Activated gamma-delta T cell (primary cell): ENCODE measurements at places on chromosomes 7 and 10.

DNA sequence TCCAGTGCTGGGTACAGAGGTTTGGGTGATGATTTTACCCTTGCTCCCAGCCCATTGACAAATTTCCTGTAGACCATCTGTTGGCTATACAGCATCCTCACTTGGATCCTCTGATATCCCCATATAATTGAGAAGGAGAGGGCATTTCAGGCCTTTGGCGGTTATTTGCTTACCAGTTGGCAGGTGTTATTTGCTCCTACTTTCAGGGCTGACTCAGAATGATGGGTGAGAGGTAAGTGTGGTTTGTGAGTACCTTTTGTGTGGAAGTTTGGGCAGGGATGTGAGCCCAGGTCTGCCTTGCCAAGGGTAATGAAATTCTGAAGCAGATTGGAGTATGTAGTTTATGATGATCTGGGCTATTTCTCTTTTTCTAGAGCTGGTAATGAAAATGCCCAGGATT is 93.6 kb downstream of the LRMDA start:
- DNase-seq, result no peak

DNA sequence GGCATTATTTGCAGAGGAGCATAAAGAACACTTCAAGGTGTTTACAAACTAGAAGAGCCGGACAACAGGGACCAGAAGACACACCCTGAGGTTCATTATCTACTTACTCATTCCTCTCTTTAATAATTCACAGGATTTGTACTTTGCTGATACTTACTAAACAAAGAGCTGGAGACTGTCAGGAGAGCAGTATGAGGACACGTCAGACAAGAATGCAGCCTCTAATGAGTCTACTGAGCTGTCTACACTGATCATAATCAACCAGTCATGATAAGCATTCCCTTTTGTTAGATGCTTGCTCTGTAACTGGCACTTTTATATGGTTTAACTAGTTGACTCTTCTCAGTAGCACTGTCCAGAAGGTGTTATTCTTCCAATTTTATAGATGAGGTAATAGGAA is 243.3 kb upstream of the CDC14C start:
- DNase-seq, result no peak

DNA sequence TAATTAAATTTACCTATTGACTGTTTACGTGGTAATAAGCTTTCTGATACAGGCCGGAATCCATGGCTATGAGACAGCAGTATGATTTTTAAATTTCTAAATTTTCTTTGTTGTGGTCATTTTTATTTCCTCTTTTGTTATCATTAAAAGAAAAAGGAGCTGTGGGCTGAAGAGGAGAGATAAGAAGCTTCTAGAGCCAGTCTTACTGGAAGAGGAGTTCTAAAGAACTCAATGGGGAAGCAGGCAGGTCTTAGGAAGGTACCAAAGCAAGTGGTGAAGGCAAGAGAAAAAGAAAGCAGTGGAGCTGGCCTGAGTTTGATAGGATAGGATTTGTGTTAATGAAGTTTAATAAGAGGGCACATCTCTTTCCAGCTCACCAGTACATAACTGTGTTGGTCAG is 1187.8 kb downstream of the CNTNAP2 start:
- DNase-seq, result no peak

DNA sequence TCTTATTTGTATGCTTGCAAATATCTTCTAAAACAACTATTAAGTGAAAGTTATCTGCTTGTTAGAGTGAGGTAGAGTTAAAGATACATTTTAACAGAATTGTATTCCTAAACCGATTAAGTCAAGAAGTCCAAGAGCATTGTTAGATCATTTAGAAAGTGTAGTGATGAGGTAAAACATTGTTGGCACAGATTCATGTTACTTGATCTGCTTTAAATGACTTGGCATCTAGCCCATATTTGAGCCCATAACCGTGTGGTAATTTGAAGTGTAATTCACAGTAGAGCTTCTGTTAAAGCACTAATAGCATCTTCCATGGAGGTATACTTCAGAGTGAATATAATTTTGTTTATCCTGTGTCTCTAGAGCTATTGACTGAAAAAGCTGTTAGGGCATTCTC is 62.1 kb downstream of the PTEN start:
- DNase-seq, result no peak

DNA sequence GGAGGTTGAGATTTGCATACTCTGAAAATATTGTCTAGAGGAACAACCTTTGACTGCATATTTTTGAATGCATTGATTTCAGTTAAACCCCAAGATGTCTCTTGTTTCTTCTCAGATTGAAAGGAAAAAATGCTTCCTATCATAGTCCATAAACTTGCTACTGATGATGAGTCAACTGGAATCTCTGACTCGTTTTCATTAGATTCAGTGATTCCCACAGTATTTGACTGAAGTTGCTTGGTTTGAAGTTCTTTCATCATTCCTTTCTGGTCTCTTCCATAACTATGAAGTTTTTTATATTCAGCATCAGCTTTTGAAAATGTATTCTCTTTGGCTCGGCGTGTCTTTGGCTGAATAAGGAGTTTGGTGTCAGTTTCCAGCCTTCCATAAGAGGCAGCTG is 10.7 kb downstream of the PEX1 start:
- no peak for DNase-seq

- no peak for DNase-seq
Measured at GRCh38 chr10:72808001-72808400, 85.5 kb upstream of the OIT3 start.

GRCh38 chr7:49398746-49399145 is 374.7 kb upstream of the VWC2 start:
- DNase-seq, result no peak

DNA sequence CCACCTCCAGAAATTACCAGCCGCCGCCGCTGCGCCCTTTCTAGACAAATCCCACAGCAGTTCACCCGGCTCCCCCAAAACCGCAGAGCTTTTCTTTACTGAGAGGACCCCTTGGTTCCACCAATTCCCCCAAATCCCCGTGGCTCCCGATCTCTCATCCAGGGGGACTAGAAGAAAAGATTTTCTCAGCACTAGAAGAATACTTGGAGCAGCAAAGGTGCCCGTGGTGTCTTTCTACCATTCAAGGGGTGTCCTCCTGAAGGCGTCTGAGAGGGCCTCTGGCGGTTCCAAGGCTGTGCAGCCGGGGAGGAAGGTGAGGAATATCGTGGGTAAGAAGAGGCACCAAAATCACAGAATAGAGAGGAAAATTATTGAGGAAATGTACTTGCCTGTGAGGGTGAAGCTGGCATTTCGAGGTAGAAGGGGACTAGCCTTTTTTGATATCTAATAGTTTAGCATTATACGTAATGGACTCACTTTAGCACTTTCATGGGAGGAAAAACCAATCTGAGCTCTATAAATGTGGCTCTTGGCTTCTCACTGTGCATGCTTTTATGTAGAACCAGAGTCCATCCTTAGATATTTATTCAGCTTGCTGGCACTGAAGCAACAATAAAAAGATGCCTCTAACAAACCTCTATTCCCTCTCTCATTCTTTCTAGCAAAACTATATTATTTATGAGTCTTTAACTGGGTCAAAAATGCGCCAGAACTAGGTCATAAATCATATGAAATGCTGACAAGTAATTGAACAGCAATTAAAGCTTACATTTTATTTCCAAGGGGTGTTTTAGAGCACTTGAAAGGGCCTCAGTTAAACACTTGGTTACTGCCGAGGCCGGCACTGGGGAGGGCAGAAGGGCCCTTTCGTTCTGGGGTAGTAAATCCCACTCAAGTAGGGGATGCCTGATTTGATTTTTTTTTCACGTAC is 13.8 kb upstream of the HOXA2 start:
- no peak for DNase-seq

DNA sequence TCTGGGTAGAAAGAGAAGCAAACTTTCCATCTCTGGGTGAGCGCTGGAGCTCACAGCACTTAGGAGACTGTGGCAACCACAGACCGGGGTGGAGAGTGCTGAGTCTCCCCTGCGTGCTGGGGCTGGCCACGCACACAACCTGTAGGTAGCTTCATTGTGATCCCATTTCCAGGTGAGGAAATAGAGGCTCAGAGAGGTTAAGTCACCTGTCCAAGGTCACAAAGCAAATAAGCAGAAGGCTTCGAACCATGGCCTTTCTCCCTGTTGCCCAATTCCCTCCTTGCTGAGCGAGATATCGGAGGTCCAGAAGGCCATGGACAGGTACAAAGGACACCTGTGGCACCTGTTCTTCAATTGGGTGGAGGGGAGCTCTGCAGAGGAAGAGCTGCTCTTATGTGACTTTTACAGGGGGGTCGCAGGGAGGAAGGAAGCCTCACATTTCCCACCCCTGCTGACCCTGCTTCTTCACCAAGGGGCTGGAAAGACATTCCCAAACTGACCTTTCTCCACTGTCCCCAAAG is 39.4 kb downstream of the ZCCHC24 start:
- DNase-seq, result no peak

- no peak for DNase-seq
Measured at GRCh38 chr10:10782603-10783002, 235.1 kb upstream of the CELF2 start.

DNA sequence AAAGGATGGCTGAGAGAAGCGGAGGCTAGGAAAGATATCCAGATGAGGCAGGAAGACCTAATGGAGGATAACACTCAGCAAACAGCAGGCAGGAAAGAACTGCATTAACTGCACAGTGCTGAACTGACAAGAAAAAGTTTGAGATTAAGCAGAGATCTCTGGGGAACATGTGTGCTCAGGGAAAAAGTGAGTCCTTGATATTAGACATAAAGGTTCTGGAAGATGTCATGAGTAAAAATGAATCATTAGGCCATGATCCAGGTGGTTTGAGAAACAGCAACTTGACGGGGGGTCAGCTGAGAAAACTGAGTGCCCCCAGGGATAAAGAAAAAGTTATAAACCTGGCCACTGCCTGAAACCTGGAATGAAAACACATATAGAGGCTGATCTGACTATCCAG is 27.3 kb upstream of the ANK3 start:
- DNase-seq, result no peak

GRCh38 chr10:86057708-86058107 is 308.9 kb downstream of the GRID1 start:
- no peak for DNase-seq

DNA sequence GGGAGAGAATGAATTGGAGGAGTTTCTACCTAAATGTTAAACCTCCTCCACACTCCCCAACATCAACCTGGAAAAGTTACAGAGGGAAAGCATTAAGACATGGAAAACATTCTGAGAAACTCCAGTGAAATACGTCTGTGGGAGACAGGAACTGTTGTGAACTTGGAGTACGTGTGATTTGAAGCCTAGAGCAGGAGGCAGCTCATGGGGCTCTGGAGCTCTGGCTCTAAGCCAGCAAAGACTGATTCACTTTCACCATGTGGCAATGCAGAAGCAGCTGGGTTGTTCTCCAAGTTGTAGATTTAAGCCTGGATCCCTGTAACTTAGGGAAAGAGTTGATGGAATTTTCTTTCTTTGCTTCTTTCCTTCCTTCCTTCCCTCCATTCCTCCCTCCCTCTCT is 503.2 kb downstream of the NRG3 start:
- no peak for DNase-seq
